ENCODE measurements at places on chromosomes 1 and 21. TPM values are rescaled to one million over a fixed set of nuclear protein-coding genes. Genes with fewer than 3 reads are reported as not detected.

The CRP gene
- total RNA-seq = not detected

The CCDC30 gene
- 0.10 TPM for total RNA-seq

The KRTAP12-2 gene
- not detected for total RNA-seq

DNA sequence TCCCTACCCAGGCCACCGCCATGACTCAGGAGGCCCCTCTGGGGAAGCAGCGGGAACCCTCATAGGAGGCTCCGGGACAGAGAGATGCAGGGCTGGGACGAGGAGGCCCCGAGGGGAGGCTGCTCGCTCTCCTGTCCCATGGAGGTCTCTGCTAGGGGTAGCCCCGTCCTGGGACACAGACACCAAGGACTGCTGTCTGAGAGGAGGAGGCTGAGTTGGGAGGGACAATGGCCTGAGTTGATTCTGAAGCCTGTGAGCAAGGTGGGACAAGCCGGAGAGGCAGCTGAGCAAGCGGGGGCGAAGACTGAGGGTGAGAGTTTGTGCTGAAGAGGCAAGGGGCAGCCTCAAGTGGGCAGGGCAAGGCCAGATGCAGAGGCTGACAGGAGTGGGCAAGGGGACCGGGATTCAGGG lies 17.4 kb downstream of the SLC27A3 start:
- no peak for DNase-seq

GRCh38 chr1:201742955-201743805 lies 85.8 kb upstream of the IPO9 start:
- DNase-seq = no peak

GRCh38 chr1:111032295-111032897 lies 68.7 kb upstream of the LRIF1 start:
- peak; percentile 5 for DNase-seq

DNA sequence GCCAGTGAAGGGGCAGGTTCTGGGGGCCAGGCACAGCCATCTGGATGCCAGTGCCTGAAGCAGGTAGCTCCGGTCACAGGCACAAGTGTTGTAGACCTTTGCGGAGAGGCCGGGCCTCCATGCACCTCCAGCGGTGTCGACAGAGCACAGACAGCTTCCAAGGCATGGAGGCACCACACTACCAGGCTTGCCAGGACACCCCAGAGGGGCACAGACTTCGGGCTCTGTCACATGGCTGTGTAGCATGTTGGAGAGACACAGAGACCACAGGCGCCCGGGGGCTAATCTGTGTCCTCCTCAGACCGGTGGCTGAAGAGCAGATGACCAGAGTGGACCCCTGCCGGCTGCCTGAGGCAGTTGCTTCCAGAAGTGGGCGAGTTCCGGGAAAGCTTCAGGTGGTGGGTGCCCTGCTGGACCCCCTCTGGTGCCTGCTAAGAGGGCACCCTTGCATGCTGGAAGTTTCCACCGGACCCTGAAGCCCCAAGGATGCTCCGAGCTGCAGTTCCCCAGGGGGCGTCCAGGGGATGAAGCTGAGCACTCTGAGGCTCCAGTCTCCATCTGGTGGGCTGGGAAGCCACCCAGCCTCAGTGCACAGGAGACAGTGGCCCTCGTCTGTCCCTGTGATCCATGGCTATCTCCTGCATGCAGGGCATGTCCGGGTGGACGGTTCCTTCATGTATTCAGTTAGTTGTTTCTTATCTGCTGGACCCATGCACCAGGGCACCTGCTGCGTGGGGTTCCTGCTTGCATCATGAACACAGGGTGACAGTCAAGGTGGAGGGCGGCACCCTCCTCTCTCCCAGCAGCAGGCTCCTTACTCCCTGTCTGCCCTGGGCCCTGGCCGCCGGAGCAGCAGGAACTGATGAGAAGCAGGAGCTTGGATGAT lies 82.4 kb downstream of the OBSCN start:
- DNase-seq = no peak

DNA sequence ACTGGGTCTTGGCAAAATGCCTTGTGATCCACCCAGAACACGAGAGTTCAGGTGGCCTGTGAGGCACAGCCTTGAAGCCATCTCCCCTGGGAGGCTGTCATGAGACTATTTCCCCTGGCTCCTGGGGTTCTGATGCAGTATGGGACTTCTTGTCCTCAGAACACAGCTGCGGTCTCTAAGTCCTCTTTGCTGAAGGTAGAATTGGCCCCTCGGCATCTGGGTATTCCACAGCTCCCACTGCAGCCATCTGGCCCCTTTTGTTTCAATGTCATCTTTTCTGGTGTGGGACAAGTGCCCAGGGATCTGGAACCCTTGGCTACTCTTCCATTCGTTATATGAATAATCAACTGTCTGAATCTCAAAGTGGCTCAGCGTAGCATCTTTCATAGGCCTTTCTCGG lies 17.0 kb upstream of the LY9 start:
- DNase-seq = no peak

DNA sequence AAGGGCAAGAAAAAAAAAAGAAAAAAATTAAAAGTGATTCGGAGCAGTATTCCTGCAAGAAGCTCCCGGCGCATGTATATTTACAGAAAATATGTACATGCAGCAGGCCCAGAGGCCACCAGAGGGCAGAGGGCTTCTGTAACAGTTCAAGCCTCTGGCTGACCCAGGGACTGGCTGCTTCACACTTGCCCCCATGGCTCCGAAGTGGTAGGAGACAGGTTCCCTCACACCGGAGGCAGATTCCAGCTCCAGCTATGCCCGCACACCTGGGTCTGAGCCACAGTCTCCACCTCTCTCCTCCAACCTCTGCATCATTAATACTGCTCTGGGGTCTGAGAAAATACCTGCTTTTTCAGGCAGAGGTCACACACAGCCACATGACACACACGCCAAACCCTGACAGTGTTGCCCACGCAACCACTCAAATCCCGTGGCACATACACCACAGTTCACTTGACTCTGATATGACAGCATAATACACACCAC lies 2.2 kb upstream of the ARHGAP30 start:
- peak; percentile 41 for DNase-seq

DNA sequence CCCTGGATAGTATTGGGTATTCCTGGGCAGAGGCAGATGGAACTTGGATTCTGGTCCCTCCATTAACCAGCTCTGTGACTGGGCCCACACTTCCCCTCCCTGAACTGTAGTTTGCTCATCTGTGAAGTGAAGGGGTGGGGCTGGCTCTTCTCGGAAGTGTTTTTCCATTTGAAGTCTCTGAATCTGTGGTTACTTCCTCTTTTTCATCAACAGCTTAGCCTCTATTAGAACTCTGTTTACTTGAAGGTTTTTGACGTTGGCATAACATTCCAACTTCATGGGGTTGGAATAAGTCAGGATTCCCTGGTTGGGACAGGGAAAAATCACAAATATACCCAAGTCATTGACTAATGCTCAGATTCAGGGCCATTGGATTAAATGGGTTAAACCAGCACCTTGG lies 3.6 kb downstream of the KIAA0040 start:
- DNase-seq = no peak

GRCh38 chr1:4563586-4563985 lies 90.8 kb upstream of the AJAP1 start:
- DNase-seq = no peak

- DNase-seq = no peak
These were observed 16.3 kb downstream of the IER5 start for GRCh38 chr1:181104790-181105133.

GRCh38 chr1:202078241-202078640 lies 44.5 kb upstream of the GPR37L1 start:
- no peak for DNase-seq

DNA sequence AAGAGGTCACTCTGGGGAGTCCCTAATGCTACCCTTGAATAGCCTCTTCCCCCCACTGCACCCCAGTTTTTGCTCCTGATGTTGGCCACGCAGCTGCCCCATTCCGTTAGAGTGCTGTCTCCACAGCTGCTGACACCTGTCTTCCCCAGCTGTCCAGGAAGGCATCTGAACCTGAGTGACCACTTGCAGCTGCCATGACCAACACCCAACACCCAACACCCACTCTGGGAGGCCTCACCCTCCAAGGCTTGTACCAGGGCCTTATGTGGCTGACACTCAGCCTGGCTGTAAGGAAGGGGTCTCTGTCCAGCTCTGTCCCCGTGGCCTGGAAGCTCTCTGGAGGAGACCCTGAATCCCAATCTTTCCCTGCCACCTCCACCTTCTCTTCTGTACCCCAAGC lies 26.7 kb upstream of the LDLRAP1 start:
- DNase-seq = no peak

DNA sequence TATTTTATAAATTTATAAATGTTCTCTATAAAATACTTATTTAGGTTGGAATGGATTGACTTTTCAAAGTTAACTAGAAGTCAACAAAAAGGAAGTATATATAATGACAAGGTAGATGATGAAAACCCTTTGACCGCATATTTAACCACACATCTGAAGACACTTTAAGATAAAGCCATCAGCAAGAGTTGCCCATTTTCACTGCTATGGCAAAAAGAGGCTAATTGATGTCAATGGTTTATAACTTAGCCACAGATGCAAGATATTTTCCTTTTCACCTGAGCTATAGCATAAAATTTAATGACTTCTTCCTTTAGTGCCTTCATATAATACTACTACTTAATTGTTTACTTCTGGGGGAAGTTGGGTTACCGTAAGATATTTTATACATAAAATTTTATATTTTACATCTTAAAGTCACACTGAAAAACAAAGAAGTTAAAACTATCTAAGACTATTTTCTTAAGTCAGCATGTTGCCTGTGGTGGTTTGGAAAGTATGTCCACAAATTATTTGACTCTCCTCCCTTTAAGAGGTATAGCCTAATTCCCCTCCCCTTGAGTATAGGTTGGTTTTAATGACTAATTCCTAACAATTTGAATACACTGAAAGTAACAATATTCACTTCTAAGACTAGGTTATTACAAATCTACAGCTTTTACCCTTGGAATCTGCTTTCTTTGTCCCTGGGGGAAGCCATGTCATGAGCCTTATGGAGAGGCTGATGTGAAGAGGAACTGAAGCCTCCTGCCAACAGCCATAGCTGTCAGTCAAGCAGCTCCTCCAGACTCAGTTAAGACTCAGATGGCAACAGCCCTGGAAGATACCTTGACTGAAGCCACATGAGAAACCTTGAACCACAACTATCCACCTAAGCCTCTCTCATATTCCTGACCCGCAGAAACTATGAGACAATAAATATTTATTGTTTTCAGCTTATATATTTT lies 40.3 kb upstream of the LRRC8B start:
- DNase-seq = no peak

DNA sequence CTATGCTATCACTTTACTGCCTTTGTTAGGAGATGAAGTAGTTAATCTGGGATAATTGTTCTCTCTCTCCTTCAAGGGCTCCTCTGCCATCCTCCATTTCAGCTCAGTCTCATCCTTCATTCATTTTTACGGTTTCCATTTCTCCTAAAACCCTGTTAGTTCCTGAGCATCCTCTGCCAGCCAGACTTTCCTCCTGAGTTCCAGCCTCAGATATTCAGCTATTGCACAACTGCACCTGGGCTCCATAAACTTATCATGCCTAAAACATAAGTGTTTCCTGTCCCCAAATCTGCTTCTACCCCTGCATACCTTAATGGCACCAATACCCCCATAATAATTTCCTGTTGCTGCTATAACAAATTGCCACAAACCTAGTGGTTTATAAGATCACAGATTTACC lies 39.6 kb upstream of the SOX13 start:
- no peak for DNase-seq

GRCh38 chr1:12556368-12556930 lies 61.6 kb downstream of the DHRS3 start:
- DNase-seq = peak; percentile 28

- DNase-seq = no peak
These were observed 553.9 kb downstream of the DPYD start for GRCh38 chr1:97366984-97367383.

Data from HT1080 (cell line).